ENCODE measurements at places on chromosomes 1 and 21.

DNA sequence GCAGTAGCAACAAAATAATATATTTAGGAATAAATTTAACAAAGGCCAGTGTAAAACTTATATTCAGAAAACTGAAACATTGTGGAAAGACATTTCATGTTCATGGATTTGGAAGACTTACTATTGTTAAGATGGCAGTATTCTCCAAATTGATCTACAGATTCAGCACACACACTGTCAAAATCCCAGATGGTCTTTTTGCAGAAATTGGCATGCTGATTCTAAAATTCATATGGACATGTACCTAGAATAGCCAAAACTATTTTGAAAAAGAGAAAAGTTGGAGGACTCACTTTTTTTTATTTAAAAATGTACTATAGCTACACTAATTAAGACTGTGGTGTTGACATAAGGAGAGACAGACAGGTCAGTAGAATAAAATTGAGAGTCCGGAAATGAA, 32.0 kb upstream of the SH3D21 start:
- no peak for DNase-seq

- no peak for DNase-seq
These were observed 42.6 kb downstream of the EYA3 start for GRCh38 chr1:28045777-28046176.

DNA sequence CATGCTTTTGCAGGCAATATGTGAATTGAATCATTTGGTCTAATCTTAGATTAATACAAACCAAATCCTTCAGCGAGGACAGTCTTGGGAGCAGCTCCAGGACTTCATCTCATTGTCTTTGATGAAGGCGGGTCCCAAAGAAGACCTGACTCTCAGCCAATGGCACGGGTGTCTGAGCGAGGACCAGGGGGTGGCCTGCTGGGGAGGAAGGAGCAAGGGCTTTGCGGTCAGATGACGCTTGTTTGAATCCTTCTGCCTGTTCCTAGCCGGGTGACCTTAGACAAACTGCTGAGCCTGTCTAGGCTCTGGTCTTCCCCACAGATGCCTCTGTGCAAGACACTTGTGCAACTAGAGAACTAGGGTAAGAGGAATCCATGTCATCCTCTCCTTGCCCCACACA, 312.1 kb upstream of the VAMP3 start:
- DNase-seq: no peak

DNA sequence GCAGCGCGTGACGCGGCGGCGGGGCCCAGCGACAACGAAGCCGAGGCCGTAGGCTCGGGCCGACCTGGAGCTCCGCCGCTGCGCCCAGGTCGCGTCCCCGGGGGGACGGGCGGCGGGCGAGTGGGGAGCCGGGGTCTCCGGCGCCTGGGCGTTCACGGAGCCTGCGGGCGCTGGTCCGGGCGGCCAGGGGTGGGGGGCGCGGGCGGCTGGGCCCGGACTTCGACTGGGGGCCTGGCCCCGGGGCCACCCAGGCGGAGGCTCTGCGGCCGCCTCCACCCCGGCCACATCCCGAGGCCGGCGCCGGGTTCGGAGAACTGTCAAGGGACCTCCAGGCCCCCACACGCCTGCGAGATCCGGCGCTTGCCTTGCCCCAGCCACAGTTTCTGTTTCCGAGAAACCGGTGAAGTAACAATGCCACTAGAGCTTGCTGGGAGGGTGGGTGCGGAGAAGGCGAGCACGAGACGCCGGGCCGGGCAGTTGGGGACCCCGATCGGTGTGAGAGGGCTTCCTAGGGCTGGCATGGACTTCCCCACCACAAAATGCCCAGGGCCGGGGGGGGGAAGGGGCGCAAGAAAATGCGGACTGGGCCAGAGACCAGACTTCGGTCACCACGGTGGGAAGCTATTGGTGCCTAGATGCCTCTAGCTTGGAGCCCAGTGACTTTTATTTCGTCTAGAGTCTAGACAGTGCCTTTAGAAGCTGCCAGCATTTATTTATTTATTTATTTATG, 501 bp downstream of the FBXO6 start:
- peak; percentile 63 for DNase-seq

GRCh38 chr21:46607636-46608035, 2.8 kb upstream of the S100B start:
- DNase-seq: no peak

Measured in CD4-positive, alpha-beta T cell (primary cell).